ENCODE measurements at places on chromosomes 7 and 10. TPM values are rescaled to one million over a fixed set of nuclear protein-coding genes. Genes with fewer than 3 reads are reported as not detected.
A peak's percentile ranks its signal among the peaks of the same experiment; 100 is the strongest.

- H3K4me1 ChIP-seq = peaks cover 28% of the 10 kb centered on the region
- H3K36me3 ChIP-seq = peaks cover 27% of the 10 kb centered on the region
- DNase-seq = no peak
- no peaks in the 10 kb centered on the region for H3K27me3 ChIP-seq
- H3K4me3 ChIP-seq = no peak overlapping the region
Measured at GRCh38 chr10:31622978-31623377, 304.0 kb downstream of the ZEB1 start.

DNA sequence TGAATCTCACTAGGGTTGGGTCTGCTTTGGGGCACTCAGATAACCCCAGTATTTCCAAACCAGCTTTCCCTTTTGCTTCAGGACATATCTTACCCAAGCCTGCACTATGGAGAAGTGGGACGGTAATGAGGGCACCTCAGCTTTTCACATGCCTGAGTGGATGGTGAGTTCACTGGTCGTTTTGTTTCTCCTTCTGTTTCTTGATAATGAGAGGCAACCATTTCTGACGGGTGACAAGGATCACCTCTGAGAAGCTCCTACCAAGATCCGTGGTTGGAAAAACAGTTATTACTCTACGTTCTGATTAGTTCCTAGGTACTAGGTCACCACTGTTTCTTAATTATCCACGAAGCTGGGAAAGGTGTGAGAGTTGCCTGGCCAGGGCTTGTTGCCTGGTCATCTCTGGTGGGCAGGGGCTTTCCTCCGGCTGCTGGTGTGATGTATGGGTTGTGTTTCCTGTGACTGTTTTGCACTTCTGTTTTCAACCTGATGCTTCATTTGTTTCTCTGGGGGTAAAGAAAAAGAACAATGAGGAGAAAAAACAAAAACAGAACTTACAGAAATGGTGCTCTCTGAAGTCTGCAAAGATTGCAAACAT, 65.7 kb upstream of the STRIP2 start:
- no peak for DNase-seq
- no peak overlapping the region for H3K4me3 ChIP-seq
- peaks cover 2% of the 10 kb centered on the region for H3K27me3 ChIP-seq
- H3K27ac ChIP-seq = no peak overlapping the region
- H3K36me3 ChIP-seq = no peaks in the 10 kb centered on the region
- peaks cover 10% of the 10 kb centered on the region for H3K4me1 ChIP-seq

- peaks cover 36% of the 10 kb centered on the region for H3K4me1 ChIP-seq
Measured at GRCh38 chr10:126175641-126176262, 212.5 kb downstream of the ADAM12 start.

- no peak overlapping the region for H3K4me3 ChIP-seq
- no peak overlapping the region for H3K27ac ChIP-seq
- no peak for DNase-seq
- peaks cover 6% of the 10 kb centered on the region for H3K36me3 ChIP-seq
- H3K4me1 ChIP-seq = peaks cover 10% of the 10 kb centered on the region
- peaks cover 8% of the 10 kb centered on the region for H3K27me3 ChIP-seq
Measured at GRCh38 chr7:55024776-55025175, 6.0 kb downstream of the EGFR start.

- H3K4me3 ChIP-seq = peak overlapping the region; percentile 98
- H3K4me1 ChIP-seq = peaks cover 4% of the 10 kb centered on the region
Measured at GRCh38 chr10:22315455-22316285, 518 bp upstream of the COMMD3 start.

Gene GDF10
- not detected for total RNA-seq

Gene DCLRE1A
- total RNA-seq = 2.8 TPM

DNA sequence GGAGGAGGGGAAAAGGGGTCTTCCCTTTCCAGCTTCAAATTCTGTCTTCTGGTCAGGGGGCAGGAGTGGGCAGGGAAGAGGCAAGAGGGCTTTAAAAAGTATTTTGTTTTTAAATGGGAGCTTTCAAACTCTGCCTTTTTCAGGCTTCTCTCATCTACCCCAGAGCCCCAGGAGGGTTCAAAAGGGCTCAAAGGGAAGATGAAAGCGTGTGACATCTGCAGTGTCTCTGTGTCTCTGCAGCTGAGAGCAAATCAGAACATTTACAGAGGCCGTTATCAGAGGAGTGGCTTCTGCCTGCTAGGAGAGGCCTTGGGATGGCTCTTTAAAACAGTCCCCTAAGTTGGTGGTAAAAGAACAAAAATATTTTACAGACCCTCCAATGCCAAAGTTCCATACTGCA, 30.3 kb downstream of the TRIM8 start:
- H3K4me3 ChIP-seq = peak overlapping the region; percentile 82
- H3K27me3 ChIP-seq = peaks cover 5% of the 10 kb centered on the region
- no peak for DNase-seq
- H3K36me3 ChIP-seq = no peaks in the 10 kb centered on the region
- H3K4me1 ChIP-seq = peaks cover 65% of the 10 kb centered on the region

Gene FAM25A
- not detected for total RNA-seq

Gene UCMA
- total RNA-seq = not detected

Gene AP5Z1
- 49.8 TPM for total RNA-seq

DNA sequence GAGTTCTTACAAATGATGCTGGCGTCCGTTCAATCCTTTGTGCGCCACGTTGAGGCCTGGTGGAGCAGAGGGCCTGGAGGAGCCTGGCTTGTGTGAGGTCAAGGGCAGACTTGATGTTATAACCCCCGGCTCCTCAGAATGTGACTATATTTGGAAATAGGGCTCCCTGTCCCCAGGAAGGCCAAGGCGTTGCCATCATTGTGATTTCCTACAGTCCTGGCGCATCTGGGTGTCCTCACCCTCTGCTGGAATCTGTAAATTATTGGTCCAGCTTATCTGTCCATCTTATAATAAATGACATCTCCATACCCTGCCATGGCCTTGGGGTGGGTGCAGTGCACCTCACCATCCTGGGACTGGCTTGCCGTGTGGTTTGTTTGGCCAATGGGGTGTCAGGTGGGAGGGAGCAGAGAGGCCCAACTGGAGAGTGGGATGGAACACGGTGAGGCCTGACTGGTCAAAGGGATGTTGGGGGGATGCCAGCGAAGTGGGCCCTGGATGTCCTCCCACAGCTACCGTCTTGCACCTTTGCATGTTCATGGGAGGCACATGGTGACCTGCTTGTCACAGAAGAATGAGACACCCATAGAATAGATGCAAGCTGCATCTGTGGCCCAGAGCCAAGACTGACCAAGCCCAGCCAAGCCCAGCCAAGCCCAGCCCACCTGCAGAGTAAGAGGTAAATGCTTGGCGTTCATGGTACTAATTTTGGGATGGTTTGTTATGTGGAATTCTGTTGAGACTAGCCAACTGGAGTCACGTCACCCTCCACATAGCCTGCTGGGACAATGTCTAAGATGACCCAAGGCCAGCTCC, 11.1 kb upstream of the LRRC27 start:
- no peak overlapping the region for H3K4me3 ChIP-seq
- H3K36me3 ChIP-seq = peaks cover 8% of the 10 kb centered on the region
- no peak for DNase-seq
- peaks cover 4% of the 10 kb centered on the region for H3K27me3 ChIP-seq
- H3K27ac ChIP-seq = peak overlapping the region; percentile 28

- DNase-seq = no peak
- no peaks in the 10 kb centered on the region for H3K36me3 ChIP-seq
- H3K4me3 ChIP-seq = no peak overlapping the region
- no peaks in the 10 kb centered on the region for H3K4me1 ChIP-seq
Measured at GRCh38 chr7:7416031-7416858, 119.4 kb downstream of the COL28A1 start.

DNA sequence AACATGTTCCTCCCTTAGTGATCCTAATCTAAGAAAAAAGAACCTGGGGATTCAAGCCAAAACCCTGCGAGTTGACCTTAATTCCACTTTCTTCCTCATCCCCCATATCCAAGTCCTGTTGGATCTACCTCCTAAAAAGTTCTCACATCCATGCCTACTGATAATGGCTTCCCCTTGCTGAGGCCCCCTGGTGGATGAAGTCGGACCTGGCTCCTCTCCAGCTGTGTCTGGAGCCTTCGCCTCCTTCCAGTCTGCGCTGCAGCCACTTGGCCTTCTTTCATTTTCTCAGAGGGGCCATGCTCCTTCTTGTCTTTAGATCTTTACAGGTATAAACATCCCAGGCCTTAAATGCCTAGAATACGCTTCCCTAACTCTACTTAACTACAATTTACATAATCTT, 8.1 kb downstream of the PDE1C start:
- peaks cover 2% of the 10 kb centered on the region for H3K27me3 ChIP-seq
- no peaks in the 10 kb centered on the region for H3K36me3 ChIP-seq
- H3K27ac ChIP-seq = no peak overlapping the region
- no peak overlapping the region for H3K4me3 ChIP-seq

DNA sequence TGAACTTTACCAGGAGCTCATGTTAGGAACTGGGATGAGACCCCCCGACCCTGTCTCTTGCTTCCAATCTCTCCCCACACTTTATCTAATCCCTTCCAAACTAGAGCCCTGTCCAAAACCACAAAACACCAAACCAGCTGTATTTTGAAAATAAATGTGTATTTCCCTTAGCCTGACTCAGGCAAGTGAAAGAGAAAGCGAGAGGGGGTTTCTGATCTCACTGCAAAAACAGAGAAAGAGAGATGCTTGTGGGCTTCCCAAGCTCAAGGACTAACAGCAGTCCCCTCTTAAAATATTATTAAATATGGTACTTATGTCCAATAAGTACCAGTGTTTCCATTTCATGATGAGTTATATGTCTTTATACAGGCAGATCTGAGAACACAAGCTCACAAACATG, 122.0 kb downstream of the AGMO start:
- no peaks in the 10 kb centered on the region for H3K36me3 ChIP-seq
- no peak for DNase-seq
- no peak overlapping the region for H3K27ac ChIP-seq
- H3K27me3 ChIP-seq = no peaks in the 10 kb centered on the region
- no peak overlapping the region for H3K4me3 ChIP-seq
- H3K4me1 ChIP-seq = peaks cover 8% of the 10 kb centered on the region

Gene TSPAN33
- 6.6 TPM for total RNA-seq
